Caki2 (cell line): ENCODE measurements at places on chromosomes 2 and 18. TPM values are rescaled to one million over a fixed set of nuclear protein-coding genes. Genes with fewer than 3 reads are reported as not detected.
A peak's percentile ranks its signal among the peaks of the same experiment; 100 is the strongest.

The NRP2 gene
- total RNA-seq = 60.0 and 69.1 TPM in 2 replicates

The NTSR2 gene
- not detected in 2 replicates for total RNA-seq

DNA sequence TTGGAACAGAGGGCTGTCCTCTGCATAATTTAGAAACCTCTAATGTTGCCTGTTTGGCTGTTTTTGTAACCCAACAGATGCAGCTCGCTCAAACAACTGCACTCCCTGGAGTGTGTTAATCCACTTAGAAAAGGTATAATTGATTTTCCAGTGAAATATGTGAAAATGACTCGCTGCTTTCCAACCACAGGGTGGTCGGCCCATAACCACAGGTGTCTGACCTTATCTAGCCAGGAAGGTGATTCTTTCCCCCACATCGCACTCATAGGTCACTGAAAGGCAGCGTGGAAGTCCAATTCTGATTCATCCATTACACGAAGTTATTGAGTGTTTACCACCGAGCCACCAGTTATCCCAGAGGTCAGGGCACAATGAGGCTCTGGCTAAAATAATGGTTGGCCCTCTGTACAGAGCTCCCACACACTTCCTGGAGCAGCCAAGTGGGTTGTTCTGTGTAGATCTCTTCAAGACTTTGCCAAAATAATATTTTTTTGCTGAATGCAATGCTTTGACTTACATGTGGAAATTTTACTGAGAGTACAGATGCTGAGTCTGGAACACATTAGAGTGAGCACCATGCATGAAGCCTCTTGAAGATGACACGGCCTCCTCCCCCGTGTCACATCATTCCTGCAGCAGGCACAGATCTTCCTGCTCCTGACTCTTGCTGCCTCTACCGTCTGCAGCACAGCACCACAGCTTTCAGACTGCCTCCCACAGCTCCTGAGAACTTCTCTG, 396.2 kb downstream of the ZNF516 start:
- no peak for DNase-seq

DNA sequence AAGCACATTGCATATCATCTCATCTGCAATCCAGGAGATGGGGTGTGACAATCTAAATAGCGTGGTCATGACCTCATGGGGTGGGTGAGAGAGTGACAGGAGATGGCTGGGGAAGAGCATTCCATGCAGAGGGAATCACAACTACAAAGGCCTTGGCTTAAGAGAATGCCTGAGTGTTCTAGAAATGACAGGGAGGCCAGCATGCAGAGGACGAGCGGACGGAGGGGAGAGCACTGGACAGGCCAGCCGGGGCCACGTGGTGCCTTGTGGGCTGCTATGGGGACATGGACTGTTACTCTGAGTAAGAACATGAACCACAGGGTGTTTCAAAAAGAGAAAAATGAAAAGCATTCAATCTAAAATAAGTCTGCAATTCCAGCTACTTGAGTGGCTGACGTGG, 117.9 kb upstream of the ODC1 start:
- no peak for DNase-seq

GRCh38 chr18:24536326-24536725, 75.9 kb downstream of the HRH4 start:
- DNase-seq = no peak

DNA sequence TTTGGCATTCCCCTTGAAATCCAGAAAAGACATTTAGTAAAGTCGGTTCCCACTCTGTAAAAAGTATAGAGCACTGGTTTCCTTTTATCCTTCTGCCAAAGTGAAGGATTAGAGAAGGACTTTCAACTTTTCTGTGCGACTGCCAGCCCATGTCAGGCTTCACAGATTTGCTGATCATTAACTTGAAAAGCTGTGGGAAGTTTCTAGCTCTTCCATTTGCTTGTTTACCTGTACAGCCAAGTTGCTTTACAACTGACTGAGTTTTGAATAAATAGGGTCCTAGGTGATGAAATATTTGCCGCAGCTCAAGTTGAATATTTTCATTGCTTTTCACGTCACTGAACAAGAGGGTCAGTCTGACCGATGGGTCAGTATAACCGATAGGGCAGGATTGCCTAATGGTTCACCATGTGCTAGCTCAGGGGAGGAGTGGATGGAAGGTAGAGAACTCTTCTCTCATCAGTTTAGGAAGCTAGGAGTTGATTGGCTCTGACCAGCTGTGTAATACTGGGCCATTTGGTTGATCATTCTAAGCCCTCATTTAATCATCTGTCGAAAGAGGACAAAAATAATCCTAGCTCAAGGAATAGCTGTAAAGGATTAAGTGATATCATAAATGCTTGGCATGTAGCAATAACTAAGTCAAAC, 30.4 kb downstream of the UPP2 start:
- DNase-seq = peak; percentile 95

DNA sequence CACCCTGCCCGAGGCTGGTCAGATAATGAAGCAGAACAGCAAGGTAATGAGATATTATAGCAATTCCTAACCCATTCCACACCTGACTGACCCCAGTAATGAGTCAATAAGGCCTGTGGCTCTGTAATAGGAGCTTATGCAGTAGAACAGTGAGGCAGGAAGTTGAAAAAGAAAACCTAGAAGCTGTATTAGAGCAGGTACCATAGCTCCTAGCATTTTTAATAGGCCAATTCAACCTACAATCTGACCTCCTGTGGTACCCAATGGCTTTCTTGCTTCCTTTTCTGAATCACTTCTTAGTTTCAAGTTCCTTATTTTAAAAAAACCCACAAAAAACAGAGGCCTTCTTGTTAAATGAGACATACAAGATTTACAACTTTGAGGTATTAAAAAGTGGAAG, 43.6 kb upstream of the MAP2 start:
- DNase-seq = peak; percentile 41

DNA sequence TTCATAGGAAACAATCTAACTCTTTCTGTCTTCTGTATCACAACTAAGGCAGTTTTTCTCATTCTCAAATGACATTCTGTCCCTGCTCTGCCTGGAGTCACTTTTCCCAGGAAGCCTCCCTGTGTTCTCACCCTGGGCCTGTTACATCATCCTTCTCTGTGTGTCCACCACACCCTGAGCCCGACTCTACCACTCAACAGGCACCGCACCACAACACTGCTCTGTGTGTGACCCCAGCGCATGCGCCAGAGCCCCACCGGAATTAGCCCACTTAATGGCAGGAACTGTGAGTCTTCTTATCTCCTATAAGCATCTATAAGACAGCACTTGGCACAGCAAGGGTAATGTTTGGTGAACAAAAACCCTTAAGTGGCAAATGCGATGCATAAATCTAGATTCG, 32.3 kb downstream of the TGFBRAP1 start:
- DNase-seq = no peak
